ENCODE measurements at places on chromosomes 12 and 14.

DNA sequence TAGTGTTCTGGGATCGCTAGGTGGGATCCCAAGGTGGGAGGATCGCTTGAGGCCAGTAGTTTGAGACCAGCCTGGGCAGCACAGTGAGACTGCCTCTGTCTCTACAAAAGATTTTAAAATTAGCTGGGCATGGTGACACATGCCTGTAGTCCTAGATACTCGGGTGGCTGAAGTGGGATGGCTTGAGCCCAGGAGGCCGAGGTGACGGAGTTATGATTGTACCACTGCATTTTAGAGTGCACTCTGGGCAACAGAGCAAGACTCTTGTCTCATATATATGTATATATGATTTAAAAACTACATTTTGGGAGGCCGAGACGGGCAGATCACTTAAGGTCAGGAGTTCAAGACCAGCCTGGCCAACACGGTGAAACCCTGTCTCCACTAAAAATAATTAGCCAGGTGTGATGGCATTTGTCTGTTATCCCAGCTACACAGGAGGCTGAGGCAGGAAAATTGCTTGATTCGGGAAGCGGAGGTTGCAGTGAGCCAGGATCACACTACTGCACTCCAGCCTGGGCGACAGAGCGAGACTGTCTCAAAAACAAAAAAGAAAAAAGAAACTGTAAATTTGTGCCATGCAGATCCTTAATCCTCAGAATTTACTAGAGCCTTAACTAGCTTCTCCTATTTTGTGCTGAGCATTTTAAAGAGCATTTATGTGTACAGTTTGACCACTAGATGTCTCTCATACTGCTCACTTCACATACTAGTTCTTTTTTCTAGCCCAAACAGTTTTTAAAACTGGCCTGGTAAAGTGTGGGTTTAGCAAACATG is 114.8 kb downstream of the MON2 start:
- DNase-seq: no peak

- no peak for DNase-seq
These were observed 135.4 kb downstream of the GPHN start for GRCh38 chr14:66643344-66643743.

DNA sequence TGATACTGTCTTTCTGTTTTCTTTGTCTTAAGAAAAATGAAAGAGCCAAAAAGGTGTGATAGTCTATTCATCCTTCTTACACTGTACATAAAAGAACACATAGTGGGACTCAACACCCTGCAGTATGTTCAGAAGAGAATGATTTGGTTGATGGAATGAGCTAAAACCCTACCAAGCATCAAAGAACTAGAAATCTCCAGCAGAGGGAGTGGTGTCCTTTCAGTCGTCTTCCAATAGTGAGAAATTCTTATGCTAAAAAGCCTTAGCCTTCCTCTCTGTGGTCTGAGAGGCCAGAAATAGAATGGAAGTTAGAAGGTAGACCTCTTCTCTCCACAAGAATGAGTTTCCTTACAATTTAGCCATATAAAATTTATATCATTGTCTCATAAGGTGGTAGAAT is 393.4 kb upstream of the SEL1L start:
- no peak for DNase-seq

GRCh38 chr12:69988481-69989321 is 163.7 kb downstream of the MYRFL start:
- DNase-seq: no peak

DNA sequence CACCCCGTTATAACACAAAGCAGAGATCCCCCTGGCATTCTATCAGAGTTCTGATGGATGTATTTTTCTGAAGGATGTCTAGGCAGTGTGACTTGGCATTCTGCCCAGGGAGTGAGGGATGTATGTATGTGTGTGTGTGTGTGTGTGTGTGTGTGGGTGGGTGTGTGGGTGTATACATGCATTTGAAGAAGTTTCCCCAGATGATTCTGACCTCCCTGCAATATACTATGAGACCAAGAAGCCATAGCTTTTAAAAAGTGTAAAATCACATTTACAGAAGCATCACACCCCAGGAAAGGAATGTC is 59.7 kb upstream of the NAP1L1 start:
- peak; percentile 27 for DNase-seq

- no peak for DNase-seq
These were observed 48.7 kb downstream of the DPF3 start for GRCh38 chr14:72845196-72845595.

DNA sequence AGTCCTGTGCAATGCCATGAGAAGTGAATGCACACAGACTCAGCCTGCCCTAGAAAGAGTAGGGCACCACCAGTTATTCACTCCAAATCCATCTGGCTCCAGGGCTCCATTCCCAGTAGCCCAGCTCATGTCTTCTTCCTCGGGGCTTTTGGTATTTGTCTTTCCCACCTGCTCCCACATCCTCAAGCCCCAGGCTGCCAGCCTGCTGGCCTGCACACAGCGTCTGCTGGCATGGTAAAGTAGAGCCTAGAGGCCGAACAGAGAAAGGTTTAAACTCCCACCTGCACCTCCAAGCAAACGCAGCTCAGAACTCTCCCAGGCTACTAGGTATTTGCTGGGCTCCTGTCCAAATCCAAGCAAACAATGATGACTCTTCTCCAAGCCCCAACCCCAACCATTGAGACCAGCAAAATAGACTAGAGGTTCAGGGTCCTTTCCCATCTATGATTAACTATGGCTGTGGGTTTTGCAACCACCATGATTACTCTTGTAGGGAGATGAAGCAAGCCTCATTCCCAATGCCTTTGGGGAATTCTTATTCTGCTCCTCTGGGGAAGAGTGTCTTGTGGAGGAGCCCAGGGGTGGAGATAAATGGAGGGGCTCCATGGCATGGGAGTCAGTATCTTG is 5.2 kb upstream of the VDR start:
- no peak for DNase-seq

DNA sequence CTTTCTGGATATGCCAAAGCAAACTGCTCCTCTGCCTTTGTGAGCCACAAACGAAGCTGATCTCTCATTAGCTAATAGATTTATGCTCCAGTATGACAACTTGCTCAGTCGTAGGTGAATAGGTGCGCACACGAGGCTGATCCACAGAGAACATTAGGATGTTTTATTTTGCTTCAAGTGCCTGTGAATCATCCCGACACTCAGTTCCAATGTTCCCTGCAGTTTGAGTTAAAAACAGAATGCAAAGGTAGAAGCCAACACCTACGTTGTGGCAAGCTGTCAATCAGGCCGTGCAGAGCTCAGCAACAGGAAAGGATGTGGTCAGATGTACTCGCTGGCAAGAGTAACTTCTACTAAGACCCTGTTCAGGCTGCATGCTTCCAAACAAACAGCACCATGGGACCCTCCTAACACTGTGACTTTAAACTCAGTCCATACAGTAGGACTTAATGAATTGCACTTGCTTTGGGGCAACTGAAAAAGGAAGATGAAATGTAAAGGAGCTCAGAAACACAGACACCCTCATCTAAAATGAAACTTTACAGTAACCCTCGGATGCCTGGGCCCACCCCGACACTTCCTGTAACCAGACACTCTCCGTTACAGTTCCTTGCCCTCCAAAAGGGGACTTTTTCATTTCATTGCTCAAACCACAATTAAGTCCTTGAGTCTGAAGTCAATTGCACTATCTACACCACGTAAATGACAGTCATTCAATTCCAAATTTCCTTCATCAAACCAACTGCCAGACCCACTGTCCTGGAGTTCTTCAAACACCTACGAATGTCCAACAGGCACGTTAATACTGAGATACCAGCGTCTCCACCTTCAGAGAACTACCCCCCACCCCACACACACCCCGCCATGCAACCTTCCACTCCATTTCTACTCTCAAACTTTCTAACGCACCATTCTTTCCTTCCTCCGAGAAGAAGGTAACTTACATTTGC is 1.6 kb downstream of the CCDC88C start:
- no peak for DNase-seq

DNA sequence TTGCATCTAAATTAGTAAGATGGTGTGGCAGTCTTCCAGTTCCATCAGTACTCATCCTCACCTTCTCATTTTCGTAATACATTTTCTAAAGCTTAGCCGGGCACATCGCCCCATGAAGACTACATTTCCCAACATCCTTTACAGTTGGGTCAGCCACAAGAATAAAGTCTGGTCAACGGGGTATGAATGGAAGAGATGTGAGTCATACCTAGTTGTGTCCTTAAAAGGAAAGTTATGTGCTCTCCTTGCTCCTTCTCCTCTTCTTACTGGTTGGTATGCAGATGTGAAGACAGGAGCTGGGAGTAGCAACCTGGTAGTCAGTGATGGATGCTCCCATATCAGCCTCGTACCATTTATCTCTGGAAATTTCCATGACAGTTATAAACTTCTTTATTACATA is 35.9 kb upstream of the EGLN3 start:
- DNase-seq: no peak

DNA sequence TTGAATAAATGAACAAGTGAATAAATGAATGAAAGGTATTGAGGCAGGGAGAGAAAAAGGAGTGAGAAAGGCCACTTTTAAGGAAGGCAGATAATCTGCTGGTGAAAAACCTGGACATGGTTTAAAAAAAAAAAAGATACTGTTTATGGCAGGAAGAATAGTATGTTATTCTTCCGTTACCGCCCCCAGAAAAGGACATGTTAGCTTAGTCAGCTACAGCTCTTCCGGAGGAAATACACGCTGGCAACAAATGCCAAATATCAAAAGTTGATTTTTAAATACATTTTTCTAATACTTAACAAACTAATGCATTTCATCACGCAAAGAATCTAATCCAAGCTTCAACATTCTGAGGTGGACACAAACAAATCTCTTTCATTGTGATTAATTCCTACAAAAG is 43.2 kb downstream of the SLC5A8 start:
- DNase-seq: no peak

- no peak for DNase-seq
These were observed 55.0 kb upstream of the NELL2 start for GRCh38 chr12:44930972-44931600.

- no peak for DNase-seq
These were observed 203.5 kb downstream of the ATXN7L3B start for GRCh38 chr12:74741112-74741511.

GRCh38 chr12:49188201-49188915 is 522 bp downstream of the TUBA1A start:
- peak; percentile 58 for DNase-seq

GRCh38 chr12:1595026-1595561 is 713 bp upstream of the FBXL14 start:
- DNase-seq: no peak

- DNase-seq: no peak
These were observed 222.6 kb downstream of the CEP128 start for GRCh38 chr14:80718940-80719339.

- DNase-seq: no peak
These were observed 116.7 kb downstream of the BEGAIN start for GRCh38 chr14:100470523-100470897.

DNA sequence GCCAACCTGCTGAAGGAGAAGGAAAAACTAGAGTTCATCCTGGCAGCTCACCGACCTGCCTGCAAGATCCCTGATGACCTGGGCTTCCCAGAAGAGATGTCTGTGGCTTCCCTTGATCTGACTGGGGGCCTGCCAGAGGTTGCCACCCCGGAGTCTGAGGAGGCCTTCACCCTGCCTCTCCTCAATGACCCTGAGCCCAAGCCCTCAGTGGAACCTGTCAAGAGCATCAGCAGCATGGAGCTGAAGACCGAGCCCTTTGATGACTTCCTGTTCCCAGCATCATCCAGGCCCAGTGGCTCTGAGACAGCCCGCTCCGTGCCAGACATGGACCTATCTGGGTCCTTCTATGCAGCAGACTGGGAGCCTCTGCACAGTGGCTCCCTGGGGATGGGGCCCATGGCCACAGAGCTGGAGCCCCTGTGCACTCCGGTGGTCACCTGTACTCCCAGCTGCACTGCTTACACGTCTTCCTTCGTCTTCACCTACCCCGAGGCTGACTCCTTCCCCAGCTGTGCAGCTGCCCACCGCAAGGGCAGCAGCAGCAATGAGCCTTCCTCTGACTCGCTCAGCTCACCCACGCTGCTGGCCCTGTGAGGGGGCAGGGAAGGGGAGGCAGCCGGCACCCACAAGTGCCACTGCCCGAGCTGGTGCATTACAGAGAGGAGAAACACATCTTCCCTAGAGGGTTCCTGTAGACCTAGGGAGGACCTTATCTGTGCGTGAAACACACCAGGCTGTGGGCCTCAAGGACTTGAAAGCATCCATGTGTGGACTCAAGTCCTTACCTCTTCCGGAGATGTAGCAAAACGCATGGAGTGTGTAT is 2.4 kb downstream of the FOS start:
- DNase-seq: no peak

- DNase-seq: no peak
These were observed 45.5 kb downstream of the ESR2 start for GRCh38 chr14:64248689-64249088.

- DNase-seq: no peak
These were observed 65.4 kb upstream of the RIC8B start for GRCh38 chr12:106709068-106709511.

DNA sequence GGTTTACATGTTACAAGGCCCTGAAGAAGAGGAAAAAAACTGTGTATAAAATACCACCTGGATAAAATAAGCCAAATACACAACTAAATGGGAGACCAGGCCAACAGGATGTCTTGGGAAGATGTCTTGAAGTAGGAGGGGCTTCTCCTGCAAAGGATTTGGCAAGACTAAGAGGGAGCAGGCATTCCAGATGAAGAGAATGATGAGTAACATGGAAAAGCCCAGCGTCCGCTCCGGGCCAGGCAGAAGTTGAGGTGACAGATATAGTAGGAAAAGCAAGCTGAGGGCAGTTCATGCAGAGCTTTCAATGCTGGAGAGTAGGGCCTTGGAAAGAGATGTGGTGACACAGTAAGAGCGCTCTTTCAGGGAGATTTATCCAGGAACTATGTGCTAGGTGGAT is 16.1 kb upstream of the EIF4B start:
- DNase-seq: no peak

DNA sequence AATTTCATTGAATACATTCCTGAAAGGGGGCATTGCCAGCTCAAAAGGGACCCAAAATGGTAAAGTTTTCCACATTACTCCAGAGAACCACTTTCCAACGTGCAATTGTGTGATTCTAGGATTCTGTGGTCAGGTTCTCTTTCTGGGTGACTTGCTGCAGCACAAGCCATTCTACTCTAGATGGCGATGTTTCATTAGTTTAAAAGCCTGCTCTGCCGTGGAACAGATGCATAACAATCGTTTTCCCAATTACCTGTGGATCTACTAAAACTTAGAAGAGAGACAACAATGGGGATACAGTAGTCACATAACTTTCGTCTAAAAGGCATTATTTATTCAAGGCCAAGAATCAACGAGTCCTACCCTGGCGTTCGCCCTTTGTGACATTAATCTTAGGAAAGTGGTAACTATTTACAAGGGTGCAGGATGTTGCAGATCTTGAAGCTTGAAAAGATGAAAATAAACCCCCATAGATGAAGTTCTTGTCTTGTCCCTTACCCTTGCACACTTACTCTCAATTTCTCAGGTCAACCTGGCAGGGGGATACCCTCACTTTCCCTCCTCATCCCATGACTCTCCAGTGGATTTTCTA is 400.9 kb downstream of the SNAPC1 start:
- DNase-seq: no peak

DNA sequence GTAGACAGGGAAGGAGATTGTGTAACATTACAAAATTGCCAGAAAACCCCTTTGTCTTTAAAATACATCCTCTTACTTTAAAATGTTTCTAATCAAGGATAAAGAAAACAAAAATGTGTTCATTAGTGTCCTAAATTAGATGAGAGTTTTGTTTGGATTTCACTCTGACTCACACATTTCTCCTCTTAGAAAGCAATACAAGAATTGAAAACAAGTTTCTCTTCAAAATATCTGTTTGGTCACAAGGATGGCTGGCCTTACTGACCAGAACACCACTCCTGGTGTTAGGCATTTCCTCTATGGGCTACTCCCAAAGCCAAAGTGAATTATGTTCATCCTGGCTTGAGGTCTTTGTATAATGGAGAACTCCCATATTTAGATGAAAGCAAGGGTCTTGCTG is 6.4 kb downstream of the GUCY2C start:
- DNase-seq: no peak

GRCh38 chr14:72884386-72884785 is 9.5 kb downstream of the DPF3 start:
- DNase-seq: no peak

Data from stimulated activated CD8-positive, alpha-beta memory T cell treated with anti-CD3 and anti-CD28 coated beads, Interleukin-4, amount 100 ng/mL, for 4 hours (primary cell).